SW 1271 (cell line): ENCODE measurements at places on chromosomes 12 and 14.
A peak's percentile ranks its signal among the peaks of the same experiment; 100 is the strongest.

DNA sequence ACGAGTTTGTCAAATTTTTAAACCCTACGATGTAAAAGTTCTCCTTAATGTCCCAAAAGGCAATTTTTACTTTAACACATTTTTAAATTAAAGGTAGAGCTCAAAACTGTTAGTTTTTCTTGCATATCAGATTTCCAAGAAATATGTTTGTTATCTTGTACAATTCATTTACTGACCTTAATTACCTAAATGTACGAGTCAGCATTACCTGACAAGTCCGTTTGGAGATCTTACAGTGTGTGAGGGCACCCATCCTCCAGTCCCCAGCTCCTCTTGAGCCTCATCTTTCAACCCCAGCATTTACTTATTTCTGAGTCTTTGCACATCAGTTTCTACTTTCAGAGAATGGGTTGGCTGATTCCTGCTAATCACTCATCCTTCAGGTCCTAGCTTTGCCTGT lies 23.7 kb downstream of the PPM1H start:
- DNase-seq = no peak

DNA sequence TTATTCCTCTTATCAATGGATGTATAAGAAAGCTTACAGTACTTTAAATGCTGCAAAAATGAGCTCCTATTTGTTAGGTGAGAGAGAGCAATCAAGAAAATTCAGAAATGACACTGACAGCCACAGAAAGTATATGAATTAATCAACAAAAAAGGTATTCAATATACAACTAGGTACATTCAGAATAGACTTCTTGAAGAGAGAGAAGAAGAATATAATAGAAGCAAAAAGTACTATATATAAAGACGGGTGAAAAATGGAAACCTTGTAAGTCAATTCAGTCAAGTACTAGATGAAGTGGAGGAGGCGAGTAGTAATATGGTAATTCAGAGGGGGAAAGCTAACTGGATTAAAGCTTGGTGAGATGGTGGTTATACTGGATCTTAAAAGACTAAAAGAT lies 74.3 kb downstream of the HEATR5A start:
- DNase-seq = no peak

DNA sequence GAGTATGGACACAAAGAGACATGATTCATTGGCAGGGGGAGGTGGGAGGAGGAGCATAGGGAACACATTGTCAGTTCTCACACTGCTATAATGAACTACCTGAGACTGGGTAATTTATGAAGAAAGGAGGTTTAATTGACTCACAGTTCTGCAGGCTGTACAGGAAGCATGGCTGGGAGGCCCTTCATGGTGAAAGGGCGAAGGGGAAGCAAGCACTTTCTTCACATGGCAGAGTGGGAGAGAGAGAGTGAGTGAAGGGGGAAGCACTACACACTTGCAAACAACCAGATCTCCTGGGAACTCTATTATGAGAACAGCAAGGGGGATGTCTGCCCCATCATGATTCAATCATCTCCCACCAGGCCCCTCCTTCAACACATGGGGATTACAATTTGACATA lies 391.8 kb downstream of the BMP4 start:
- DNase-seq = no peak

GRCh38 chr12:9342614-9343353 lies 134.6 kb upstream of the PZP start:
- DNase-seq = no peak

- DNase-seq = no peak
These were observed 774.7 kb downstream of the TMTC2 start for GRCh38 chr12:83461336-83461935.

- DNase-seq = peak; percentile 81
These were observed 84.1 kb upstream of the RESF1 start for GRCh38 chr12:31874961-31875608.
